Pancreas (tissue), 10 donors: ENCODE measurements at places on chromosomes 16 and 17. TPM values are rescaled to one million over a fixed set of nuclear protein-coding genes. Genes with fewer than 3 reads are reported as not detected.
A peak's percentile ranks its signal among the peaks of the same experiment; 100 is the strongest.

- peaks cover 3% of the 10 kb centered on the region for H3K36me3 ChIP-seq
- H3K27me3 ChIP-seq, result no peaks in the 10 kb centered on the region
- no peak overlapping the region for H3K27ac ChIP-seq
Observed at GRCh38 chr16:48310908-48311641, 63.7 kb upstream of the ABCC11 start.

DNA sequence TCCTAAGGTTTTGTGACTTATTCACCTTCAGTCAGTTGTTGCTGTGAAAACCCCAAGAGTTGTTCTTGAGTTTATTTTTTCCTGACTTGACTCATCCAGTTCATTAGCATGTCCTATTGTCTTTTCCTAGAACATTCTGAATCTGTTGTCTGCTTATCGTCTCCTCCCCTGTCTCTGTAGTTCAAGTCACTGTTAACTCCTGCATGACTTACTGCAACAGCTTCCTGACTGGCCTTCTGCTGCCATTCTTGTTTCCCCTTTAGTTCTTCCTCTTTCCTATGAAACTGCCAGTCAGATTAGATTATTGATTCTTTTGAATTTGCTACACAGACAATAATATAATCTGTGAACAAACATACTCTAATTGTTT, 161.5 kb downstream of the FTO start:
- H3K36me3 ChIP-seq, result no peaks in the 10 kb centered on the region
- no peak overlapping the region for H3K27ac ChIP-seq
- DNase-seq, result no peak
- H3K4me3 ChIP-seq, result no peak overlapping the region
- no peaks in the 10 kb centered on the region for H3K4me1 ChIP-seq

DNA sequence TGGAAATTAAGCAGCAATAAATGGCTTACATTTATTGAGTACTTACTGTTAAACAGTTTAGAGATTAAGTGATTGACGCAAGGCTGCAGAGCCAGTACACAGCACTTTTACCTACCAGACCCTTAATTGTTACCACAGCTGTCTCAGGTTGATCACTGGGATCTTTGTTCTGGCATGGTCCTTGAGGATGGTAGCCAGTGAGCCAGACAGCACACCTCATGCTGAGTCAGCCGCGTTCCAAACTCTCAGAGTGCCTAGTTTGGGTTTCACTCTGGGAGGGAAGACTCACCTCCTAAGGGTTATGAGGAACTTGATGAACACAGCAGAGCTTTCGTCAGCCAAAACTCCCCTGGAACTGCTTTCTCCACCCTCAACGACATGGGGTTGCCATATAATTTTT, 20.4 kb downstream of the CDH3 start:
- H3K4me3 ChIP-seq, result no peak overlapping the region
- H3K36me3 ChIP-seq, result no peaks in the 10 kb centered on the region
- no peaks in the 10 kb centered on the region for H3K4me1 ChIP-seq
- no peaks in the 10 kb centered on the region for H3K27me3 ChIP-seq
- DNase-seq, result no peak

Gene ALDOA
- 291 TPM for total RNA-seq

Gene TBC1D3G
- not detected for total RNA-seq

Gene ZNF597
- 0.83 TPM for total RNA-seq

Gene SLC52A1
- total RNA-seq, result not detected

DNA sequence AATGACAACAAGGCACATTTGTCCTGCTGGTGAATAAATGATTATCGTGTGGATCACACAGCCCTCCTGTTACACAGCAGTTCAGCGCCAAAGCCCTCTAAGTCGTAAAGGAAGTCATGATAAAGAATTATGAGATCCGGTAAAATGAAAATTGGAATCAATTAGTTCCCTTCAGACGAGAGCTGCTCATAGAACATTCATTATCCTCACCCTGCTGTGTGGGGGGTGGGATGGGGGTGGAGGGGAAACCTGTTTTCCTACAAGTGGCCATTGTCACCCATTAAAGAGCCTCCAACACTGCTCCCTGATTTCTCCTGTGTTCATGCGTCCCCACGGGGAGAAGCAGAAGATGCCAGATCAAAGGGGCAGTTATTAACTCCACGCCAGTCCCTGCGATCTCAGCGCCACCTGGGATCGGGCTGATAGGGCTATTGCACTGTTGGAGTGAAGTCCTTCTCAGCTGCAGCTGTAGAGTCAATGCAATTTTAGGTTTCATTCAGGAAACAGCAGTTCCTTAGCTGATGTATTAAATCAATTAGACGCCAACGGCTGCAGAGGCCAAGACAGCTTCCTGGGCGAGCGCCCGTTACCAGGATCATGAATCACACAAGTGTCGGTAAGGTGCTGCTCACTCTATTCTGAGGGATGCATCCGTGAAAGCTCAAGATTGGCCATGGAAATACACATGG, 19.2 kb upstream of the CACNG4 start:
- no peak for DNase-seq
- no peaks in the 10 kb centered on the region for H3K4me1 ChIP-seq
- H3K36me3 ChIP-seq, result no peaks in the 10 kb centered on the region
- no peak overlapping the region for H3K4me3 ChIP-seq

DNA sequence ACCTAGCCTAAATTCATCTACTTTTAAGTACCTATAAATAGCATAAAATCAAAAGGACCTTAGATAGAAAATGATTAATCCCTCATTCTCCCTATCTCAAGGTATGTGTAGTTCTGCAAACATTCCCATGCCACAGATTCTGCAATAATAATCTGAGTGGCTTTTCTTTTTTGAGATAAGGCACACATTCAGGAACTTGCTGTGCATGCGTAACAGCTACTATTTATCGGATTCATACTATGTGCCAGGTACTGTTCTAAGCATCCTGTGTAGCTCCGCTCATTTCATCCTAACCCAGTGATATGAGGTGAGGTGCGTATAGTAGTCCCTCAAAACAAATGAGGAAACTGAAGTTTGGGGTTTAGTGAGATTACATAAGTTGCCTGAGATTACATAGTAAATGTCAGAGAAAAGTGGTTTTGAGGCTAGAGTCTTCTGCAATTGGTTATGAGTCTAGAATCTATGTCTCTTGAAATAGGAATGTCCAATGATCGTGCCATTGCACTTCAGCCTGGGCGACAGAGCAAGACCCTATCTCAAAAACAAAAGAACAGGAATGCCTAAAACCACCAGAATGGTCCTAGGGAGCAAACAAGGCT, 2.0 kb upstream of the ZNF263 start:
- H3K27me3 ChIP-seq, result no peaks in the 10 kb centered on the region
- no peak overlapping the region for H3K27ac ChIP-seq
- DNase-seq, result no peak
- H3K4me3 ChIP-seq, result no peak overlapping the region
- no peaks in the 10 kb centered on the region for H3K4me1 ChIP-seq
- H3K36me3 ChIP-seq, result no peaks in the 10 kb centered on the region

- no peak for DNase-seq
- no peaks in the 10 kb centered on the region for H3K27me3 ChIP-seq
- H3K27ac ChIP-seq, result no peak overlapping the region
- H3K4me3 ChIP-seq, result no peak overlapping the region
Observed at GRCh38 chr16:65684230-65684629, 562.4 kb upstream of the CDH11 start.

DNA sequence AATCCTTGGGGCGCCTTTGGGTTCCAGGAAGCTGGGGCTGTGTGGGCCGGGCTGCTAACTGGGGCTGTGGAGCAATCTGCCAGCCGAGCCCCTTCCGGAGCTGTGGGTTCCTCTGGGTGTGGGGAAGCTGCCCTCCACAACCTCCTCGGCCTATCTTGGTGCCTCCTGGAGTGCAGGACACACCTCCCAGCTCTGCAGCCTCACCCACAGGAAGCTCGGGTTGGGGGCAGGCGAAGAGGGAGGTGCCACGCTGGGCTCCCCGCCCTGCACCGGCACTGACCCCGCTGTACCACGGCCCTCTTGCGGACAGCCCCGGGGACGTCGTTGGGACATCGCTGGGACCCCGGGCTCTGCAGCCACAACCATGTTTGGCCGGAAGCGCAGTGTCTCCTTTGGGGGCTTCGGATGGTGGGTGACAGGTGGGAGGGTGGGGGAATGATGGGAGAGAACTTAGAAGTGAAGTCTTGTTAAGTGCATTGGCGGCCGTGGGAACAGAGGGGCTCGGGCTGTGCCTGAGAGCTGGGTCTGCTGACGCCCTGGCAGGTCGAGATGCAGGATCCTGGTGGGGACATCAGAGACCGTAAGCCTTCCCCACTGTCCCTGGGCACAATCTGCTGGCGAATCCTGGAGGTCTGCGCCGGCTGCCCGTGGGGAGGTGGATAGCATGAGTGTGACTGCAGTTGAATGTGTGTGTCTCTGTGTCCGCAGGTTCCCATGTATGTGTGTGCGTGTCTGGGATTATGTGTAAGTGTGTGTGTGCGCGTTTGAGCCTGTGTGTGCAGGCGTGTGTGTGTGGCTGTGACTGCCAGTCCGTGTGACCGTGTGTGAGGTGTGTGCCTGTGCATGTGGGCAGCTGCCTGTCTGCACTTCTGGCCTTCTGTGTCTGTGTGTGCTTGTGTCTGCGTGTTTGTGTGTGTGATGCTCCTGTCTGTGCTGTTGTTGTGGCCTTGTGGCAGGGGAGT, at the start of gene RAP1GAP2:
Gene RAP1GAP2, plus strand, starts transcription at position 275 of the 962 bp plus-strand sequence. Its CDS starts 90 bp downstream, at position 365.
- H3K4me3 ChIP-seq, result no peak within 1 kb of the TSS
- no peaks in the 10 kb centered on the region for H3K27me3 ChIP-seq
- no peak within 1 kb of the TSS for H3K27ac ChIP-seq
- no peaks in the 10 kb centered on the region for H3K4me1 ChIP-seq

- DNase-seq, result no peak
- H3K36me3 ChIP-seq, result no peaks in the 10 kb centered on the region
- no peak overlapping the region for H3K4me3 ChIP-seq
- no peak overlapping the region for H3K27ac ChIP-seq
- no peaks in the 10 kb centered on the region for H3K27me3 ChIP-seq
Observed at GRCh38 chr16:66130296-66130905, 236.1 kb upstream of the CDH5 start.

- H3K27me3 ChIP-seq, result peaks cover 4% of the 10 kb centered on the region
- H3K27ac ChIP-seq, result no peak overlapping the region
- H3K36me3 ChIP-seq, result no peaks in the 10 kb centered on the region
- peaks cover 6% of the 10 kb centered on the region for H3K4me1 ChIP-seq
- peak; percentile 14 for DNase-seq
Observed at GRCh38 chr16:1330931-1331711, 2.3 kb upstream of the BAIAP3 start.

Gene RNF43
- total RNA-seq, result 4.9 TPM

DNA sequence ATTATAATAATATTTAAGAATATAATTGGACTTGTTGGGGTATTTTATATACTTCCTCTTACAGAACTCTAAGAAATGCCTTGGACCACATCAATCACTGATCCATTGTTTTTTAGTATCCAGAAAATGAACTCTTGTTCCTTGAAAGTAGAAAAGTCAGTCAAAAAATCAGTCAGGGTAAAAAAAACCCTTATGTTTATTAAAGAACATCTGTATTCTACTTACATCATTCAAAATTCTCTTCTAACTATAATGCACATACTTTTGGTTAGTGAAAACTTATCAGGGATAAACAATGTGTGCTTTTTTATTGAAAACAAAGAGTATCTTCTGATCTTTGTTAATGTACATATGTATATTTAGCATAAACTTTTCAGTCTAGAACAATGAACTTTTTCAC, 23.5 kb upstream of the CDR2 start:
- no peak overlapping the region for H3K27ac ChIP-seq
- no peak overlapping the region for H3K4me3 ChIP-seq
- no peaks in the 10 kb centered on the region for H3K4me1 ChIP-seq
- no peak for DNase-seq
- H3K27me3 ChIP-seq, result no peaks in the 10 kb centered on the region
- H3K36me3 ChIP-seq, result no peaks in the 10 kb centered on the region

GRCh38 chr16:83060-83603, 5.1 kb downstream of the MPG start:
- DNase-seq, result no peak
- H3K27ac ChIP-seq, result no peak overlapping the region

GRCh38 chr17:79607940-79608623, 2.8 kb downstream of the RBFOX3 start:
- H3K27me3 ChIP-seq, result peaks cover 12% of the 10 kb centered on the region
- no peak overlapping the region for H3K27ac ChIP-seq
- H3K4me3 ChIP-seq, result no peak overlapping the region
- no peaks in the 10 kb centered on the region for H3K4me1 ChIP-seq

GRCh38 chr16:14501331-14502255, 128.5 kb downstream of the PARN start:
- peak; percentile 85 for DNase-seq
- no peaks in the 10 kb centered on the region for H3K27me3 ChIP-seq
- no peak overlapping the region for H3K4me3 ChIP-seq
- peaks cover 37% of the 10 kb centered on the region for H3K4me1 ChIP-seq

Gene OMG
- total RNA-seq, result not detected

- no peak overlapping the region for H3K4me3 ChIP-seq
- no peaks in the 10 kb centered on the region for H3K27me3 ChIP-seq
- no peaks in the 10 kb centered on the region for H3K36me3 ChIP-seq
- H3K4me1 ChIP-seq, result no peaks in the 10 kb centered on the region
- no peak for DNase-seq
Observed at GRCh38 chr16:65786916-65787315, 579.6 kb upstream of the CDH5 start.

DNA sequence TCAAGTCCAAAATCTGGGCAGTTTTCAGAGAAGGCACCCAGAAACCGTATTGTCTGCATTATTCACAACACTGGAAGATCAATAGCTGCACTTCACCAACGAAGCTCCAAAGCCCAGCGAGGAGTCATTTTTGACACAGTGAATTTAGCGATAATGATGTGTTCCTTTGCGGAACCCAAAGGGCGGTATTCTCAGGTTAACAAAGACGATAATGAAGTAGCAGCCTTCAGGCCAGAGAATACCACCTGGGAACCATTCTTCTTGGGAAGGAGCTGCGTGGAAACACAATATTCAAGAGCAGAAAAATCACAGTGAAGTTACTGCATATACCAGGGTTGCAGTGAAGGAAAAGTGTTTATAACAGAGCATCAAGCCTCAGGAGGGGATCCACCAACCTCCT, 381.0 kb downstream of the TOX3 start:
- no peaks in the 10 kb centered on the region for H3K36me3 ChIP-seq
- no peaks in the 10 kb centered on the region for H3K27me3 ChIP-seq
- no peak for DNase-seq
- H3K4me3 ChIP-seq, result no peak overlapping the region
- no peaks in the 10 kb centered on the region for H3K4me1 ChIP-seq

Gene NPIPB13
- 3.3 TPM for total RNA-seq

DNA sequence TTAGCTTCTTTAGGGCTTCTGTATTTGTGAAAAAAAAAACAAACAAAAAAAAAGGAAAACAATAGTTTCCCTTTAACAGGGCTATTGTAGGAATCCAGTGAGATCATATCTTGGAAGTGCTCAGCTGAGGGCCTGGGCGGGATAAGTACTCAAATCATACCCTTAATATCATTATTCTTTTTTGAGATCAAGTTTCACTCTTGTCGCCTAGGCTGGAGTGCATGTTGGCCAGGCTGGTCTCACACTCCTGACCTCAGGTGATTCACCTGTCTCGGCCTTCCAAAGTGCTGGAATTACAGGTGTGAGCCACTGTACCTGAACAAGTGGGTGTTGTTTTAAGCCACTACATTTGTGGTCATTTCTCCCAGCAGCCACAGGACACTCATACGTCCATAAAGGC, 87.0 kb downstream of the CDH13 start:
- no peak for DNase-seq
- no peaks in the 10 kb centered on the region for H3K27me3 ChIP-seq
- H3K27ac ChIP-seq, result no peak overlapping the region
- no peak overlapping the region for H3K4me3 ChIP-seq
- no peaks in the 10 kb centered on the region for H3K36me3 ChIP-seq
